ENCODE measurements at places on chromosomes 1 and 21.

- no peak for DNase-seq
Measured at GRCh38 chr1:44801491-44802305, 1.5 kb downstream of the PLK3 start.

DNA sequence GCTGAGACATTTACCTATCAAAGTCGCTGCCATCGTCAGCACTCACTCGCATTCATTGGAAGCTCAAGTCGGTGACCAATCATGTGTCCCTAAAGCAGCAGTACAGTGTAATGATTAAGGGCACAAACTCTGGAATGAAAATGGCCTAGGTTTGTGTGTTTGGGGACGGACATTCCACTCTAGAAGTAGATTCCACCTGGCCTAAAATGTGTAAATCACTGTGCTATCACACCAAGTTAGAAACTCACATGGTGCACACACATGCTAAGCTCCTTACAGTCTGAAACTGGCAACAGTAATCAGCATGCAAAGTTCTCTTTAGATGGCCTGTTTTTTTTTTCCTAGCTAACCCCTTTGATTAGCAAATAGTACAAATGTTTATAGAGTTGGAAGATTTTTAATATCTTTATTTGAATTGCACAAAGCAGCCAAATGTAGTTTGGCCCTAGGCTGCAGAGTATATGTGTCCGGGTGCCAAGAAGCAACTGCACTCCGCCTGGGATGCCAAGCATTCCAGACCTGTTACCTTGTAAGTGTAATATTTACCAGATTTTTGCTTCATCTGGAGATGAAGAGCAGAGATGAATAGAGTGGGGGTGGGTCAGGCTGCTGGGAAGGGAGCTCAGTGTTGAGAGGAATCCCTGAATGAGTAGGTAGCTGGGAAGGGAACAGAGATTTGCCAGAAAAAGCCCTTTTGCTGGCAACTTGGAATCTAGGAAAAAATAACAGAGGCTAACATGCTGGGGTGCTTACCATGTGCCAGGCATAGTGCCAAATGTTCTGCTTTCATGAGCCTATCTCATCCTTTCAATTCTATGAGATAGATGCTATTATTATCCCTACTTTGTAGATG lies 35.2 kb downstream of the TGFB2 start:
- DNase-seq = no peak

DNA sequence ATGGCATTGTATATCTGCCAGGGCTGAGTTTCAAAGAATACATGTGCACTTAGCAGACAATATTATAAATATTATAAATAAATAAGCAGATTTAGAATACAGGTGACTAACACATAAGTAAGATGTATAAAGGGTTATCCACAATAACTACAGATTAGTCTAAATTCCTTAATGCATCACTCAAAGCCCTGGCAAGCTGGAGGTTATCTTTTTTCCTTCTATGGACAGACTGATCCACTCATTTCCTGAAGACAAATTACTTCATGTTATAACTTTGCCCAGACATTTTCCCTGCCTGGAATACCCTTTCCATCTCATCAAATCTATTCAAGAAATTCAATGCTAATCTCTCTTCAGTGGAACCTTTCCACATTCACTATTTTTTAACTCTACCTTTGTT lies 38.8 kb downstream of the LUZP1 start:
- no peak for DNase-seq

- no peak for DNase-seq
Measured at GRCh38 chr21:15533618-15534017, 196.2 kb upstream of the USP25 start.

DNA sequence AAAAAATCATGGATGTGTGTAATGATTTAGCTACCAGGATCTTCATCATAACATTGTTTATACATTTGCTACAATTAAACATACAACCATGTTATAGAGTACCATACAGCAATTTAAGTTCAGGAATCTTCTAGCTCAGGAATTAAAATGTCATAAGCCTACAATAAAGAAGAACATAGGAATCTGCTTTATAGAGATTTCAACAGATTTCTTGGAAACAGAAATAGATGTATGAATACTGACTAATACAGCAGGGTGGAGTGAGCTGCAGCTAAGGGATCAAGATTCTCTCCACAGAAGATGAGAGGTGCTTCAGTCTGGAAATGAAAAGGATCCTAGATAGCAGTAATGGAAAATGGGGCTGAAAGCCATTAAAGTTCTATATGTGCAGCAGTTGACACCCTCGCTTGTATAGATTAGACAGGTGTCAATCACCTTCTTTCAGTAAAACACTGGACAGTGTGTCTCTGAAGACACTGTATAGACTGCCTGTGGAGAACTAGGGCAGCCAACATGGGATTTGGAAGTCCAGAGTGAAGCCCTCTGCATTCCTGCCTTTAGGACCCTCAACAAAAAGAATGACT lies 73.9 kb downstream of the DNTTIP2 start:
- DNase-seq = no peak

DNA sequence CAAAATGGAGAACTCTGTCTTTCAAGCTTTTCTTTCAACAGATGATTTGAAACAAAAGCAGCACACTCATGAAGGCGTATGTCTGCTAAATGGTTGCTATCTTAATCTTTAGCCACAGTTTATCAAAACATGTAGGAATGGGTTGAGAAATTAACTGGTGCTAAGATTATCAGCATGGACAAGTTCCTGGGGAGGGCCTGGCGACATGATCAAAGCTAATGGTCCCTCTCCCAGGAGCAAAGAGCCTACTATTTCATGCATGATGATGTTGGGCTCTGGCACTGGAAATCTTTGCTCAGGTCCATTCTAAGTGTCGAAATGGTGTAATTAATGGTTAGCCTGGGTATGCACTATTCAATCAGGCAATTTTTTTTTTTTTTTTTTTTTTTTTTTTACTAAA lies 91.7 kb downstream of the SLC45A1 start:
- DNase-seq = no peak

DNA sequence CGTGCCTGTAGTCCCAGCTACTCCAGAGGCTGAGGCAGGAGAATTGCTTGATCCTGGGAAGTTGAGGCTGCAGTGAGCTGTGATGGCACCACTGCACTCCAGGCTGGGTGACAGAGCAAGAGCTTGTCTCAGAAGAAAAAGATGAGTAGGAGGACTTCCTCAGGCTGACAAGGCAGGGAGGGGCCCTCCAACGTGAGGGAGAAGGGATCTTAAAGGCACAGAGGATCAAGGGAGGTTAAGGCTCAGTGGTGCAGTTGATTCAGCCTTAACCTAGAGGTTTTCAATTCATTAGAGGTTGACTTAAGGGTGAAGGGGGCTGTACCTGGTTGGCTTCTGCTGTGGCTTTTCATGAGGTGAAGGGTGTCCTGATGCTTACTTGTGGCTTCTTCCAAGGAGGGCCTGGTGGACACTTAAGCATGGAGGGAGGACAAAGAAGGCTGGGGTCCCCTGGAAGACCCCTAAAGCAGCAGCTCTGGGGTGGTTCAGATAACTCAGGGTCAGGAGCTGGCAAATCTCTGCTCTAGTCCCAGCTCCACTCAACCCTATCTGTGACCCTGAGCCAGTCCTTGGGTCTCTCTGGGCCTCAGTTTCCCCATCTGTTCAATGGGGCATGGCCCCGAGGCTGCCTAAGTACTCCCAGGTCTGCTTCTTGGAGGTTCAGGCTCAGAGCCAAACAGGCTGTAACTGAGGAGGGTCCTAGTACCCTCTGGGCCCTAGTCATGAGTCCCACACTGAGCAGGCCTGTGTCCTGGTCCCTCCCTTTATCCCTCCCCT lies 6.3 kb downstream of the EXTL1 start:
- DNase-seq = no peak

GRCh38 chr1:64172458-64172983 lies 30.9 kb upstream of the UBE2U start:
- no peak for DNase-seq

DNA sequence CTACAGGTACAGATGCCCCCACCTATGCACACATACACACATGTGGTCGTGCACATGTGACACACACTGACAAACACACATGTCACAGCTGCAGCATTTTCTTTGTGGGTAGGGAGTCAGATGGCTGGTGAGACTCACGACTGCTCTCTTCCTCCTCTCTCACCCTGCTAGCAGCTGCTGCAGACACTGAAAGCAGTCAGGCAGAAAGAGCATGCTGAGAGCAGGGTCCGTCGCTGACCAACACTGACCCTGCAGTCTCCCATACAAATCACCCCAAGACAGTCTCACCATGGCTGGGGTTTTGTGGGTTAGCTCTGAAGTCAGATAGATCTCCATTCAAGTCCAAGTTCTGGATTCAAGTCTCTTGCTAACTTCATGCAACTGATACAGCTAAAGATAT lies 188.3 kb downstream of the ASTN1 start:
- DNase-seq = no peak

DNA sequence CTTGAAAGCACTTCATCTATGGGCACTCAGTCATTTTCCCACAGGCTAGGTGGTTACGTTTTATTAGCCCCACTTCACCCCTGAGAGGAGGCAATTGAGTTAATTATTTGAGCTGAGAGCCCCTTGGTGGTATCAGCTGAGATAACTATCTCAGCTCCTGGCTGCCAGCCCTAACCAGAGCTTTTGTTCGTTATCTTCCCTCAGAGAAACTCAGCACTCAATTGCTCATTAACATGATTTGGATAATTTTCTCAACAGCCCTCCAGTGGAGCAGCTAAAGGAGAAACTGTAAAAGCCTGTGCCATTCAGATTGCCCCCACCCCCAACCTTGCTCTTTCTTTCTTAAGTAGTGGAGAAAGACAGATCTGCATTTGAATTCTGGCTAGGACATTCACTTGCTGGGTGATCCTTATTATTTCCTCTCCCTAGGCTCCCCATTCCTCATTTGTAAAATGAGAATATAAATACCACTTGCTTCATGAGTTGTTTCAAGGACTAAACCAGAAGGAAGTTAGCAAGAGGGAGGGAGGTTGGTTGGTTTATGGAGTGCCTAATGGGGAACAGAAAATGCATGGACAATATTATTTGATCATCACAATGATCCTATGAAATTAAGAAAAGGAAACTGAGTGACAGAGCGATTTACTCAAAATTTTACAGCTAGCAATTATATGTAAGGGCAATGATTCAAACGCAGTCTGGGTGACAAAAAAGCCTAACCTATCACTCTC lies 218.7 kb upstream of the FGGY start:
- no peak for DNase-seq

GRCh38 chr21:35651196-35651595 lies 409.1 kb downstream of the SETD4 start:
- DNase-seq = no peak

DNA sequence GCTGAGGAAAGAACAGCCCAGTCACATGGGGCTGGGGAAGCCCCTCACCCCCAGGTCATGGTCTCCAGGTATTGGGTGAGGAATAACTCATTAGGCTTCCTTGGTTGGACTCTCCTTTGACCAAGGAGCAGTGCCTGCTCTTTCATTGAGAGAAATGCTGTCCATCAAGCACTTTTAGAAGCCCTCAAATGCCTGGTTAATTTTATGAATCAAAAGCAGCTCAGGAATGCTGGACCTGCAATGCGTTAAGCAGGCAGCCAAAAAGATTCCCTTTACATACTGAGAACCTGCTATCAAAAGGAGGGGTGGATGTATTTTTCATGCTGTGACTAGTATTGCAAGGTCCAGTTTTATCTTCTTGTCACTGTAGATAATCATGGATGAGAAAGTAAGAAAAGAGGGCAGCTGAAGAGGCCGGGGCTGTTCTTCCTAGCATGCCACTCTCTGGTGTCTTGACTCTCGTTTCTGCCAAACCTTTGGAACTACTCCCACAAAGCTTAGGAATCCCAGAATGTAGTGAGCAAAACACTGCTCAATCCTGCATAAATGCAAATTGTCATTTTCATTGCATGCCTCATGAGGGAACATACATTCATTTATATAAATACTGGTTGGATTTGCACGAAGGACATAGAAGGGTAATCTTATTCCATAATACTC lies 2.1 kb upstream of the CD58 start:
- DNase-seq = no peak

- DNase-seq = no peak
Measured at GRCh38 chr1:119956306-119956705, 60.0 kb upstream of the ADAM30 start.

GRCh38 chr1:10704368-10704882 lies 92.0 kb downstream of the CASZ1 start:
- DNase-seq = no peak

GRCh38 chr1:44036409-44037139 lies 5.3 kb upstream of the SLC6A9 start:
- DNase-seq = peak; percentile 51

- DNase-seq = no peak
Measured at GRCh38 chr1:59903141-59903754, 23.3 kb downstream of the CYP2J2 start.

- no peak for DNase-seq
Measured at GRCh38 chr1:177476676-177477075, 305.9 kb downstream of the BRINP2 start.

DNA sequence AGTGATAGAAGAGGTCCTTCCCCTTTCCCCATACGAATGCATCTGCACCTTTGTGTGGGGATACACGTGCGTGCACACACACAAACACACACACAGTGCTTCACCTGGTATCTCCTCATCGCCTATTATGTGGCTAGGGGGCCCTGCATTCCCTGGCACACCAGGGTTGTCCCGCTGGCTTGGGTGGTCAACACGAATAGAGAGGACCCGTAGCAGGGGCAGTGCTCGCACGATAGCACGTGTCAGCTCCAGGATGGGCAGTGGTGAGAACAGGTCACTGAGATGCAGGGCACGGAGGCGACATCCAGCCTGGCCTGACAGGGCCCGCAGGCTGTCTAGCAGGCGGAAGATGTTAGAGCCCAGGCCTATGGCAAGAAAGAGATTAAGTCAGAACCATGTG lies 22.4 kb downstream of the LRRC41 start:
- DNase-seq = no peak

- no peak for DNase-seq
Measured at GRCh38 chr1:205933671-205934618, 9.3 kb downstream of the SLC26A9 start.

DNA sequence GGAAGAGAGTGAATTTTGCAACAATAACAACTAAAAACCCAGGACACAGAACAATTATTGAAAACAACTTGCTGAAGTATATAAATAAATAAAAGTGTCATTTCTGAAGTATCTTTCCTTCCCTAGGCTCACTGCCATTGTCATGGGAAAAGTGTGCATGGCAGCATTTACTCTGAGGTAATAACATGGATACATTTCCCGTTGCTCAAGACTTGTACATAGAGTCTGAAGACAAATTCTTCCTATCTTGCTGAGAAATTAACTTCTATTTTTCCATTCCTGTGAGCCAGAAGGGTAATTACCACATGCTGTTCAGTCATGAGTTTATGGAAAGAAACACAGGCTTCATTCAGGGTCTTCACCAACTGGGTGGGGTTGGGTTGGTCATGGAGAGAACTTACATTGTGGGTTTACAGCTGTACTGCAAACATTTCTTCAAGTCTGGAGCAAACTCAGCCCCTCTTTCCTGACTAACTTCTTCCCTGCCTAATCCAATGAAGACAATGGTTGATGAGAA lies 32.2 kb downstream of the ST6GALNAC3 start:
- no peak for DNase-seq

DNA sequence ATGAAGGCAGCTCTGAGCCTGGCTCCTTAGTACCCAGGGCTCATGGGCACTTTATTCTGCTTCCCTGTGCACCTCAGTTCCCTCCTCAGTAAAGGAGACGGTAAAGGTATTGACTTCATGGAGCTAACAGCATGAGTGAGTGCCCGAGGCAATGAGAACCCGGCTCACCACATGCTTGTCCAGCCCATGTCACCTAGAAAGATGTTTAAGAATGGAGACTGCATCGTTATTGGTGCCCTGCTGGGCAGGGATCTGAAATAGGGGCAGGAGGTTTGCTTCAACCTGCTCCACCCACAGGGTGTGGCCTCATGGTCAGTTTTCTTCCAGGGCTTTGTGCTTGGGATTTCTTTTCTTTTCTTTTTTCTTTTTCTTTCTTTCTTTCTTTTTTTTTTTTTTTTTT lies 7.0 kb upstream of the KCNE1 start:
- no peak for DNase-seq

Data from stimulated activated CD4-positive, alpha-beta T cell treated with anti-CD3 and anti-CD28 coated beads, Interleukin-12 subunit alpha, Interleukin-12 subunit beta, amount 100 ng/mL, for 24 hours (primary cell).